Lower leg skin (tissue), 4 donors: ENCODE measurements at places on chromosomes 2 and 18. TPM values are rescaled to one million over a fixed set of nuclear protein-coding genes. Genes with fewer than 3 reads are reported as not detected.

The EML6 gene
- total RNA-seq, result 2.9 TPM

The IL18R1 gene
- 3.2 TPM for total RNA-seq

The SFTPB gene
- not detected for total RNA-seq

The TPGS2 gene
- 59.5 TPM for total RNA-seq

The STPG4 gene
- total RNA-seq, result not detected

The YIPF4 gene
- total RNA-seq, result 14.7 TPM

GRCh38 chr18:72811047-72811446, 56.7 kb downstream of the NETO1 start:
- no peak for DNase-seq

DNA sequence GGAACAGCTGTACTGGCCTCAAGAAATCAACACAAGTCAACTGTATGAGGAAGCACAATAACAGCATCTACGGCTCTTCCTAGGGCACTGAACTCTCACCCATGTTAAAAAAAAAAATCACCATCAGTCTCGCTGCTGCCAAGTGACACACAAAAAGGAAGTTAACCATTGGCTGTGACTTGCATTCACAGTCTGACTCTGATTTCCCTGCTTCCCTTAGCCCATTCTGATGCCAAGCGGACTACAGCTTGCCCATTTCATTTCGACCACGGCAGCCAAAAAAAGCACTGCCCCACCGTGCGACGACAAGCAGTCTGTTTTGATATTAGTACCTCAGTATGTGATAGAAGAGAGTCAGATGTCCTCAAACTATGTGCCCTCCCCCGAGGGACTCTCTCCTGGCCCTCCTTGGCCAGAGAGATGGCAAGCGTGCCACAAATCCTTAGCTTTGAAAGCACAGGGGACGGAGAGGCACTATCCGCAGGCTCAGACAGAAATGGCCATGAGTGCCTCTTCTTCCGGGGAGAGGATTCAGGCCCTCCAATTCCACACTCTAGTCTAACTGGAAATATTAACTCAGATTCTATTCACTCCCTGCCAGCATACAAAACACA, 250.0 kb downstream of the TCF4 start:
- DNase-seq, result no peak

GRCh38 chr2:3034396-3034795, 343.2 kb downstream of the EIPR1 start:
- no peak for DNase-seq
